T47D (cell line): ENCODE measurements at places on chromosomes 7 and 10.
A peak's percentile ranks its signal among the peaks of the same experiment; 100 is the strongest.

DNA sequence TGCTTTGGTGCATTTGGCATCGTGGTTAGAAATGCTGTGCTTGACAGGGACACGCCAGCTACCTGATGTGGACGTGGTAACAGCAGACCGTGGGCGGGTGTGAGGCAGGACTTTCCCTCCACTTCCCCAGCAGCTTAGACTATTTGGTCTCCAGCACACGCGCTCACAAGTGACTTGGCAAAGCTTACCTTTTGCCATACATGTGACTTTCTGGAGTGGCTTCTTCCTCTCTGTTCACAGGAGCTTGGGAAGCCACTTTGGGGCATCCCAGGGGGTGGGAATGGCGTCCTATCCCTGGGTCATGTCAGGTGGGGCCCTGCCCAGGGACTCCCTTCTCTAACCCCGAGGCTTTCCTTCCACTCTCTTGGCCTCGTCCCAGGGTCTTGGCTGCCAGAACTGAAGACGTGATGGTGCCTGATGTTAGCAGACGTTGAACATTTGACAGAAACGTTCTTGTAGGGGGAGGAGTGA, 228.7 kb upstream of the KLF6 start:
- DNase-seq, result no peak

DNA sequence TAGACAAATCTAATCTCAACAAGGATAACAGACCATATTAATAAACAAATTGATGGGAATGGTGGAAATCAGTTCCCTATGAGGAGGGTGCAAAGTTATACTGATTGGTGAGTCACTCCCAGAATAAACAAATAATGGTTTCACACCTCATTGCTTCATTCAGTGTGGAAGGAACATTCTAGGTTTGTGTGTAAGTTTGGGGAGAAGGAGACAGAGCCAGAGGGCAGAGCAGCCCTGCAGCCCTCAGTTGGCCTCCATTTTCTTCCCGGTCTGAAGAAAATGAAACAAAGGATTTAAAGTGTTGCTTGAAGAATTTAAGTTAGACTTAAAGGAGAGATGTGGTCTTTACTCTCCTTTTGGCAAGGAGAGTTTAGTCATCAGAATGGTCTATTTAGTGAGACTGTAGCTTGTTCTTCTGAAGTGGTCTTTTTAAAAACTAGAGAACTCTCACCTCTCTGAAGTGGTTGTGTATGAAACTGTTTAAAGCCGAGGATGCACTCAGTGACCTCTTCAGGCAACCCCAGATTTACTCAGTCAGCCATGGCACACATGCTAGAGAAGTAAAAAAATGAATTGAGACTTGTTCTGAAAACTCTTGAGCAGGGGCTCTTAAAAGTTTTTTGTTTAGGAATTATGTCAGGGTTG, 27.2 kb downstream of the IKZF1 start:
- no peak for DNase-seq

DNA sequence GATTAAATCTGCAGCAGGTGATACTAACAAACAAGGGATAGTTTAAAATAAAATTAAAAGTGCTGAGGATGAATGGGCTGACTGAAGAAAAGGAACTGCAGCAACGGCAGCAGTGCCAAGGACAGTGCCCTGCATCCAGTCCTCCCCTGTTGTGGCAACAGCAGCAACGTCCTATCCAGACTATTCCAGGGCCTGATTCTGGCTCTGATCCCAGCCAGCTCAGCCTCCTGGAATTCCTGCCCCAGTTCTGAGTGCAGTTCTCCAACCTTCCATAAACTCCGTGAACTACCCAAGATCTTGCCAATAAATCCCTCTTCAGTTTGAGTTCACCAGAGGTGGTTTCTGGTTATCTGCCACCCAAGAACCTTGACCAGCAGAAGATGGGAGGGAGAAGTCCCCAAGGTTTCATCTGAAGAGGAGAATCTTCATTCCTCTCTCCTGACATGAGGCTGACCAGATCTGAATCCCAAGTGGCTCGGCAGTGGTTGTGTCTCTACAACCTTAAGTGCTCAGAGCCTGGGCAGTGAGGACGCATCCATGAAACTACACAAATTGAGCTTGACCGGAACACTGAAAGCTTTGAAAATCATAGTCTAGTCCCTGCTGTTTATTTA, 115.8 kb downstream of the SORBS1 start:
- DNase-seq, result peak; percentile 55

- DNase-seq, result no peak
Measured at GRCh38 chr10:44818041-44818649, 93.0 kb upstream of the TMEM72 start.

DNA sequence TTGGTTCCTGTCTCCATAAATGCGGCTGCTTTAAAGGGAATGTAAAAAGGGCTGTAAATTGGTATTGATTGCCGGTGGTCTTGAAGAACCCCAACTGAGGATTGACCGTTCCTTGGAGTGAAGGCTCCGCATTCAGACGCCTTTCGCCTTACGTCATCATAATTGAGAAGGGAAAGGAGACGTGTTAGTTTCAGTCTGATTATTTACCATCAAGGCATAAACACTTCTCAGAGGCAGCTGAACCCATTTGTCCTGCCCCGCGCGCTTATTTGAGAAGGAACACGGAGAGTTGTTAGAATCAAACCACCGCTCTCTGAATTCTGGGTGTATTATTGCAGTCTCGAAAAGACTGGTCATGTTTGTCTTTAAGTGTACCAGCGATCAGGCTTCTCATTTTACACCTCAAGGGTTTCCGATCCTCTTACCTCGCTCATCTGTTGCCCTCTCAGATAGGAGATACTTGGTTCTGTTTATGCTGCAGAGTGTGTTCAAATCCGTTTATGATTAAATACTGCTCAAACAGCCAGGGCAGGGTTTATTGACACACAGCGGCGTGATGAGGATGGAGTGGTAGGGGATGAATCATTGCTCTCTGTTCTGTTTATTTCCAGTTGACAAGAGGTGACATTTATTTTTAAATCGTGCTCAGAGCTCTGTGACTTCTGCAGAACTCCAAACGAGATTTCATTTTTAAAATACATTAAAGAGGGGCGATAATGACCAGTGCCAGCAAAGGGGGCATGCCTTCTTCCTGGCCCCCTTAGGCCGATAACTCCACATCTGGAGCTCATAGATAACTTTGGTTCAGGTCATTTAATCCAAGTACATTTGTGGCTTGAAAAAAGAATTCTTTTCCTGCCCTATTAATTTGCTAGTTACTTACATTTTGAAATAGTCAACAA, 30.4 kb downstream of the FOXK1 start:
- DNase-seq, result no peak

DNA sequence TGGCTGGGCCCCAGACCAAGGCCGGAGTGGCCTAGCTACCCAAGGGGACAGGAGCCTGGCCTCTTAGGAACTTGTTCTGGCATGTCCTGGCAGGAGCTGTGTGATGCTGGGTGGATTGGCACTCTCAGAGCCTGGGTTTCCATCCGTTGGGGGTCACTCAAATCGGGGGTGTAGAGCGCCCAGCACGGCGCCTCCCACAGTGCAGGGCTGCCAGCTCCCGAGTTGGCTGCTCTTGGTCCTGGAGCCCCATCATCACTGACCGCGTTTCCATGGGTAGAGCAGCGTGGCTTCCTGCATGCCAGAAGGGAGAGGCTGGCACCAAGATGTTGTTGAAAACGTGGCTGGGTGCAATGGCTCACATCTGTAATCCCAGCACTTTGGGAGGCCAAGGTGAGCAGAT, 70.3 kb downstream of the UNCX start:
- DNase-seq, result no peak

- DNase-seq, result no peak
Measured at GRCh38 chr7:137094-137891, 55.1 kb upstream of the FAM20C start.

DNA sequence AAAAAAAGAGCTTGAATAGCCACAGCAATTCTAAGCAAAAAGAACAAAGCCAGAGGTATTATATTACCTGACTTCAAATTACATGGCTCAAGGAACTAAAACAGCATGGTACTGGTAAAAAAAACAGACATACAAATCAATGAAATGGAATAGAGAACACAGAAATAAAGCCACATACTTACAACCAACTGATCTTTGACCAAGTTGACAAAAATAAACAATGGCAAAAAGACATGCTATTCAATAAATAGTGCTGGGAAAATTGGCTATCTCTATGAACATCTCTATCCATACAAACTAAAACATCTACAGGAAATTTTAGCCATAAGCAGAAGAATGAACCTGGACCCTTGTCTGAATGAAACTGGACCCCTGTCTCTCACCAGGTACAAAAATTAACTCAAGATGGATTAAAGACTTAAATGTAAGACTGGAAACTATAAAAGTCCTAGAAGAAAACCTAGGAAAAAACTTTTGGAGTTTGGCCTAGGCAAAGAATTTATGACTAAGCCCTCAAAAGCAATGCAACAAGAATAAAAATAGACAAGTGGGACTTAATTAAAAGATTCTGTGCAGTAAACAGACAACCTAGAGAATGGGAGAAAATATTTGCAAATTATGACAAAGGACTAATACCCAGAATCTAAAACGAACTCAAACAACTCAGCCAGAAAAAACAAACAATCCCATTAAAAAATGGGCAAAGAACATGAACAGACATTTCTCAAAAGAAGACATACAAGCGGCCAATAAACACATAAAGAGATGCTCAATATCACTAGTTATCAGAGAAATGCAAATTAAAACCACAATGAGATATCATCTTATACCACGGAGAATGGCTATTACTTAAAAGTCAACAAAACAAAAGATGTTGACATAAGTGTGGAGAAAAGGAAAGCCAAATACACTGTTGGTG, 72.8 kb upstream of the DDC start:
- DNase-seq, result peak; percentile 17

- peak; percentile 93 for DNase-seq
Measured at GRCh38 chr10:8951440-8952089, 897.1 kb downstream of the GATA3 start.

DNA sequence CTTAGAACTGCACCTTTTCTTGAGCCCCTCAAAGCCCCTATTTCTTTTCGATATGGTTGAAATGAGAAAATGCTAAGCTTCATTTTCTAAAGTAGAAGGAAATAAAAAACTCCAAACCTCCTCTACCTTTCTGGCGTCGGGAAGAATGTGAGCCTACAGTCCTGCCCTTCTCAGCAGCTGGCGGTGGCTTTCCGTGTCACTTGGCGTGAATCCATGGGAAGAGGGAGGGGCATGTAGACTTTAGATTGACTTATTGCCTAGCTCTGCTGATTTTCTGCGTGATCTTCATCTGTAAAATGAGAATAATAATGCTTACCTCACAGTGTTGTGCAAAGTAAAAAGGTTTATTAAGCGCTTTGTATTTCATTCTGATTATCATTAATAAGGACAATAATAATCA, 35.0 kb downstream of the PRR15 start:
- no peak for DNase-seq

GRCh38 chr7:128962899-128963298, 25.2 kb downstream of the IRF5 start:
- DNase-seq, result no peak

GRCh38 chr10:53403688-53404087, 631.1 kb upstream of the MBL2 start:
- no peak for DNase-seq

GRCh38 chr7:104126411-104126841, 81.4 kb downstream of the ORC5 start:
- no peak for DNase-seq

DNA sequence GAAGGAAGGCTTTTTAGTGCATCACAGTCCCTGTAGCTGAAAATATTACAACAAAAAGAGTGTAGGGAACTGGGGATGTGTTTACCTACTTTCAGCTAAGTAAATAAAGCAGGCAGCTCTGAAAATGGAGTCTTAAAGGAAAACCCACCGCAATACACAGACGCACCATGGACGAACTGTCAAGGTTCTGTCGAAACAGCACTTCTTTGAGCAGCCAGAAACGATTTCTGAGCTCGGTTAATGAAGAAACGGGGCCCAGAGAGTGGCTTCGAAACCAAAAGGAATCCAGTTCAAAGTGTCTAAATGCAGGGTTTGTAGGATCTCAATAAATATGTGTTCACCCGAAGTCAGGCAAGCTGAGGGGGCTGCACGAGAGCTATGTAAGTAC, 275.4 kb upstream of the NEBL start:
- DNase-seq, result no peak

- DNase-seq, result no peak
Measured at GRCh38 chr10:113788604-113789083, 37.2 kb downstream of the PLEKHS1 start.

GRCh38 chr7:158816271-158816670, 13.0 kb downstream of the ESYT2 start:
- DNase-seq, result no peak

- DNase-seq, result no peak
Measured at GRCh38 chr7:28230261-28230660, 49.7 kb upstream of the JAZF1 start.

- DNase-seq, result no peak
Measured at GRCh38 chr10:111249925-111250324, 173.1 kb downstream of the ADRA2A start.

DNA sequence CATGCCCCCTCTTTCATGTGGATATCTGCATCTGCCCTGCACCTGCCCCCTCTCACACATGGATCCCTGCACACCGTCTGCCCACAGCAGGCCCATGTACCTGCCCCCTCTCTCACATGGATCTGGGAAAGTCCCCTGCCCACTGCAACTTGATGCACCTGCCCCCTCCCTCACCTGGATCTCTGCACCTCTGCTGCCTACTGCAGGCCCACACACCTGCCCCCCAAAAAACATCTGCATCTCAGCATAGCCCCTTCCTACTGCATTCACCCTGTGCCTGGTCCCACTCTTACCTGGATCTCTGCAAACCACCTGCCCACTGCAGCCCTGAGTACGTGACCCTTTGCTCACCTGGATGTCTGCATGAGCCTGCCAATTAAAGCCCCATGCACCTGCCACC, 479.8 kb downstream of the PTPRN2 start:
- no peak for DNase-seq

GRCh38 chr7:105408791-105409410, 20.2 kb upstream of the SRPK2 start:
- no peak for DNase-seq

- no peak for DNase-seq
Measured at GRCh38 chr7:39696631-39697030, 73.3 kb downstream of the RALA start.

DNA sequence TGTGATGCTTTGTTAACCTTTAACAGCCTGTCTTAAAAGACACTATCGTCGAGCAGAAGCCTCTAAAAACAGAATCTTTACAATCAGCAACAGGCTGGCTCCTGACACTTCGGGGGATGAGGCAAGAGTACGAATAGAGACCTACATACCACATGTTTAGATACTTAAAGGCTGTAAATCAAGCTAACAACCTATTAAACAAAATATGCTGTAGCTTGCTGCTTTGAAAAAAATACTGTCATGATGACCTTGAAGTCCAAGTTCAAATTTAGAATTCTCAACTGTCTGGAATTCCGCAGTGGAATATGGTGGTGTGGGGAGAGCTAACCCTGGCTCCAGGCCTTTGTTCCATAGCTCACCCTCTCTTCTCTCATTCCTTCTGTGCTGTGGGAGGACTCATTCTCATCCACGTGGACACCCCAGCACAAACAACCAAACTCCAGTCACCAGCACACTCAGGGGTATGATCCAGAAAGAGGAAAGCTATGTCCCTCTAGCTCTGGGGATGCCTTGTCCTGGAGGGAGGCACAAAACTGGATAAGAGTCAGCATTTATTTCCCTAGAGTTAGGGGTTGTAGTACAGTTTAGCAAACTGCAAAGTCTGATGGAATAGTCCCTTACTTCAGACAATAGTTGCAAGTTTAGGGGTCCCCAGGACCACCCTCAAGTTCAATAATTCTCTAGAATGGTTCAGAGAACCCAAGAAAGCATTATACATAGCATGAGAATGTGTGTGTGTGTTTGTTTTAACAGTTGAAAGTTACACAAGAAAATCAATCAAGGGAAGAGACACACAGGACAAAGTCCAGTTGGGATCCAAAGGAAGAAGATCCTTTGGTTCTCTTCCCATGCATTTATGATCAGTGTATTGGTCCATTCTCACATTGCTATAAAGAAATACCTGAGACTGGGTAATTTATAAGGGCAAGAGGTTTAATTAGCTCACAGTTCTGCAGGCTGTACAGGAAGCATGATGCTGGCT, 196.1 kb upstream of the SVIL start:
- no peak for DNase-seq
